ENCODE measurements at places on chromosomes 12 and 14.

DNA sequence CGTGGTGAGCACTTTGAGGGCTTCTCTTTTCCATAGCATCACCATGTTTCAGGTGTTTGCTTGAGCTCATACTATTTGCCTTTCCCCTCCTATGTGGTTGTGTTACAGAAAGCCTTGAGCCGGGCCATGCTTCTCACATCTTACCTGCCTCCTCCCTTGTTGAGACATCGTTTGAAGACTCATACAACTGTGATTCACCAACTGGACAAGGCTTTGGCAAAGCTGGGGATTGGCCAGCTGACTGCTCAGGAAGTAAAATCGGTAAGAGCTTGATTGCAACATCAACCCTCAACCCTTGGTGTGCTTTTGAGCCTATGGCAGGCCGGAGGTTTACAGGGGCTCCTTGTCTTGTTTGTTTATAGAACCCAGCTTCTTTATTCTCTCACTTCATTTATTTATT, 8.1 kb downstream of the LETMD1 start:
- DNase-seq: no peak

DNA sequence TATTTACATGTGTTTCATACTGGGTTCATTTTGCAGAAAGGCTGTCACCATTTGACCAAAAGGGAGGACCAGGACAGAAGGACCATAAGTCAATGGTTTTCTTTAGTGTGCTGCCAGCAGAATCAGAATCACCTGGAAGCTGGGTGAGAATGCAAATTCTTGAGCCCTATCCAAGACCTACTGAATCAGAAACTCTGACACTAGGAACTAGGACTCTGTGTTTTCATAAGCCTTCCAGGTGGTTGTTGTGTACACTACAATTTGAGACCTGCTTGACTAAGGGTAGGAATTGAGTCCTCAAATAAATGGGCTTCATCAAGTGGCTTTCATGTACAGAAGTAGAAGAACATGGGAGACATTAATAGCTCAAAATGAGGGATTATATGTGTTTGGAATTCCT, 32.2 kb downstream of the PDE6H start:
- DNase-seq: no peak

DNA sequence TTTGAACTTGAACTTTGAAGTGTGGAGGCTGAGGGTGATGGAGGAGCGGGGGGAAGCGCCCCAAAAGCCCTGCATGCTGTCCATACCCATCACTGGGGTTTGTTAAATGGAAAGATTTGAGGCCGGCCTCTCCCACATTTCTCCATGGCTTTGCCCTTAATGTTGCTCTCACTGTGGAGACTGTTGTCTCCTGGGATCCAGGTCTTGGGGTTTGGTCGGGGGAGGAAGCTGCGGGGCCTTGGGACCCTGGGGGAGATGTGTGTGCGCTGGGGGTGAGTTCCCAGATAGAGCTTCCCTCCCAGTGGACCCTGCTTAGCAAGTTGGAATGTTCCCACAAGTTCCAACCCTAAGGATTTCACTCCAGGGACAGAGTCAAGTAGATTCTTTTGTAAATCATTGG, 28.0 kb upstream of the LRTM2 start:
- DNase-seq: no peak

DNA sequence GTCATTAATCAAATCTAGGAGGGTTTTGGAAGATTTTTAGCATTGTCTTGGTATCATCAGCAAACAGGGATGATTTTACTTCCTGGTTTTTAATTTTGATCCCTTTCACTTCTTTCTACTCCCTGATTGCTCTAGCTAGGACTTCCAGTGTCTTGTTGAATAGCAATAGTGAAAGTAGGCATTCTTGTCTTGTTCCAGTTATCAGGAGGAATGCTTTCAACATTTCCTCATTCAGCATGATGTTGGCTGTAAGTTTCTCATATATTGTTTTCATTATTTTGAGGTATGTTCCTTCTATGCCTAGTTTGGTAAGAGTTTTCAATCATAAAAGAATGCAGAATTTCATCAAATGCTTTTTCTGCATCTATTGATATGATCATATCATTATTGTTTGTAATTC, 244.2 kb upstream of the CLEC14A start:
- no peak for DNase-seq

DNA sequence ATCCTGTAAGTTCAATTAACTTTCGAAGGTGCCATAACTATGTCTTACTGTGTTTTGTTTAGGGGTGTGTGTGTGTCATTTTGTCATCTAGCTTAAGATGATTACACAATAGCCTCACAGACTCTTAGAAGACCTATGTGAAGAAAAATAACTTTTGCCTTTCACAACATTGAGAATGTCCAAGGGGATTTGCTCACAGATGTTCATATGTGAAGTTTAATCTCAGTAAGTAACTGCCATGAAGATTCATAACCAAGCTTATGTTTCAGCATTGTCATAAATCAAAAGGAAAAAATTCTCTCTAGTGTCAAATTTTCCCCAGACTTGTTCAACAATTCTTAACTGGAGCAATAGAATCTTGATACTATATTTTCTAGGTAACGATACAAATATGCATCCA, 226.1 kb upstream of the PRKD1 start:
- DNase-seq: no peak

DNA sequence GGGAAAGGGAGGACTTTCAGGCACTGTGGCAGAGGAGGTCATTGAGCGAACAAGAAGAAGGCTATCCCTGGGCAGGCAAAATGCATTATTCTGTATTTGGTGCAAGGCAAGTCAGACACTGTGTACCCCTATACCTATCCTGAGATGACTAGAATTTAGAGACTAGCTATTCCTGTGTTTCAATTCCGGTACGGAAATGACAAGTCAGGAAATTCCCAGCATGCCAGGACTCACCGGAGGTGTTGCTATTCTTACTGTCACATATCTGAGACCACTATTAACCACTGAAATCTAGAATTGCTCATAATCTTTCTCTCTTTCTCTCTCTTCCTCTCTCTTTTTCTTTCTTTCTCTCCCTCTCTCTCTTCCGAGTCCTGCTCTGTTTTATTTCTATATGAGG, 297.1 kb downstream of the PDZRN4 start:
- DNase-seq: no peak

DNA sequence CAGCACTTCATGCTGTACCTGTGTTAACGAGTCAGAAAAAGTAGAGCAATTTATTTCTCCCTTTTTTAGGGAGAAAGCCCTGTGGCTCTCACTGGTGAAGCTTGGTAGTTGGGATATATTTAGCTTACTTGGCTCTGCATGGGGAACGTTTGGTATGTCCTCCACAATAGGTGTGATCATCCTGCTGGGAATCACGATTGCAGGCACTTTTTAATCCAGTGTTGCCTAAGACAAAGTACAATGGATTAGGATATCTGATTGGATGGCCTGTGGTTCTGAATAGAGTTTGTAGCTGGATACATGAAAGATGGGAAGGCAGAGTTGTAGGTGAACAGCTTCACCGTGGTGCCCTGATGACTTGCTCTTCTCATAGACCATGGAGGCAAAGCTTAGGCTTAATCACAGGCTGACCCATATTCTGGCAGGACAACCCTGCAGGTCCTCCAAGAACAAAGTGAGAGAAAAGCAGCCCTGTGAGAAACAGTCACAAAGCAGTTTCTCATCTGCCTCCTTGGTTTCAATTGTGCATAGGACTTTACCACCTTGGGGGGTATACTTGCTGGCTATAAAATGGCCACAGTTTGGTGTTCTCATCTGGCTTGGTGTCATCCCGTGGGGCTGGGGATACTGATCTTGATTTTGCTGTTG, 7.5 kb downstream of the RESF1 start:
- no peak for DNase-seq

DNA sequence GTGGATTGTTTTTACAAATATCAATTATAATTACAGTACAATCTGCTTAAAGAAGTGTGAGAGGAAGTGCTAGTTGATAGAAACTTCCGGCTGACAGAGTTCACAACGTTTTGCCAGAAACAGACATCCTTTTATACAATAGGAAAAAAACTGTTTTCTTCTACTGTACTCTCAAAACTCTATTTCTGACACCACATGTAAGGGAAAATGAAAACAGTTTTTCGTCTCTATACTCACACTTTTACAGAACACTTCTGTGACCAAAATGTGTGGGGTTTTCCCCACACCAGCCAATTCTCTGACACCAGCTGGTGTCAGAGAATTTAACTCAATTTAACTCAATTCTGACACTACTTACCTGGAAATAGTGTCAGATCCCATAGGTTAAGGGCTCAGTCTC, 24.2 kb upstream of the HIF1A start:
- no peak for DNase-seq

GRCh38 chr14:48723841-48724495, 862.2 kb downstream of the RPS29 start:
- no peak for DNase-seq
